Natural killer cell treated with Interleukin-12 subunit alpha and Interleukin-12 subunit beta and Interleukin-15 and Interleukin-18, amount 100 ng/mL, for 72 hours (primary cell): ENCODE measurements at places on chromosomes 3 and 15. TPM values are rescaled to one million over a fixed set of nuclear protein-coding genes. Genes with fewer than 3 reads are reported as not detected.

The SLC6A20 gene
- not detected for total RNA-seq

The A4GNT gene
- total RNA-seq: not detected

The CADM2 gene
- total RNA-seq: not detected

The CPA3 gene
- not detected for total RNA-seq

The MLF1 gene
- 0.86 TPM for total RNA-seq

The NOX5 gene
- not detected for total RNA-seq

The SLC30A4 gene
- 2.1 TPM for total RNA-seq

The DYNLT2B gene
- total RNA-seq: 10.1 TPM

The C3orf49 gene
- total RNA-seq: not detected

DNA sequence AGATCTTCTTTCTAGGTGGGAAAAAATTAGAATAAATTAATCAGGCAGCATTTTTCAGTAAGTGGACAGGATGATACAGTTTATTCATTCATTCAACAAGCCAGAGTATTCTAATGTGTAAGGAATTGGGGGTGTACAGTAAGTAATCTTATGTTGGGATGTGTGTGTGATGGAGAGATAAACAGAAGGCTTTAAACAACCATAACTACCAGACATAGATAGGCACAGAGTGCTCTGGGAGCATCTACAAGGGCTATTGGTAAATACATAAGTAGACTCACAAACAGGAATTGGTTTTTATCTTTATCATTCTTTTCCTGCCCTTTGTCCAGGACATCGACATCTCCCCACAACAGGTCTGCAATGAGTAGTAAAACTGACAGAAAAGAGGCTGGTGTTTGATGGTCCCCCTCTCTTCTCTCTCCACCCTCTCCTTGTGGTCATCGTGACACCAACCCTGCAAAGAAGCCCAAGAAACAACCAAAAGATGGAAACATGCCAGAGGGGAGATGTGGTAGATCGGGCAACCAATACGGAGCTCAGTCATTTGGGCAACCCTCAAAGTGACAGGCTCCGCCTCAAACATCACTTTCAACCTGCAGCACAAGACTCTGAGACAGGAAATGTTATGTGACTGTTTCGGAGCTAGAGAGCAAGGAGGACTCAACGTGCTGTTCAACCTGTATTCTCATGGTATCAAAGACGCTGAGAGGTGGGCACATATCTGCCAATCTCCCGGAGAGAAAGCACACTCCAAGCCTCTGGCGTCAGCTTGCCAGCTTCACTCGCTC lies 28.7 kb upstream of the B3GNT5 start:
- H3K27ac ChIP-seq: no peak overlapping the region
- H3K4me1 ChIP-seq: peaks cover 11% of the 10 kb centered on the region
- no peak for DNase-seq
- no peaks in the 10 kb centered on the region for H3K36me3 ChIP-seq
- H3K27me3 ChIP-seq: peaks cover 4% of the 10 kb centered on the region
- peak overlapping the region; percentile 49 for H3K4me3 ChIP-seq

DNA sequence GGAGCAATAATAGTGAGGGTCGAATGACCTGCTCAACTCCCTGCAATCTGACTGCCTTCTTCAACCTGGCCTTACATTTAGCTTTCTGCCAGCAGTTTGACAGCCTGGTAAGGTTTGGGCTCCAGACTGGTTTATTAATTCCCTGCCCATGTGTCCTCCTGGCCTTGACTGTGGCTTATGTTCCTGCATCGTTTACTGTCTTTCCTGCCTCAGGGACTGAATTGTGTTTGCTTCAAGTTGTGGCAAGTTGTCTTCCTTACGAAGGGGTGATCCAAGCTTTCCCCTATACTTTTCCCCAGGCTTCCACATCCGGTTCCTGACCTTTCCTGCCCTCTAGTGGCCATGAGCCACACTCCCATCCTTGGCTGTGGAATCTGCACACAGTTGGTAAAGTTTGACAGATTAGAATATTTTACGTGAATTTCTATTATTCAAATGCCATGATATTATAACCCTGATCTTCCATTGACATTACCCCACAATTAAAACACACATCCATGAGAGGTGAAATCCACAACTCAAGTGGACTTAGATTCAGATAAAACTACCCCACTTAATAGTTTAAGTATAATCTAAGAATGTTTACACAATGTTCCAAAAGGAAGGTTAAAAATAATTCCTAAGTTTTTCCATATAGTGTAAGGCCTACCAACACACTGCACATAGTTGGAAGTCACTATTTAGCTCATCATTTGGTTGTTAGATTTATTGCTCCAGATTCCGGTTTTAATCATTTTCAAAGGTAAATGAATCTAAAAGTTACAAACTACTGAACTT lies 95.7 kb downstream of the NEDD4 start:
- peaks cover 6% of the 10 kb centered on the region for H3K4me1 ChIP-seq
- H3K36me3 ChIP-seq: no peaks in the 10 kb centered on the region
- no peak overlapping the region for H3K4me3 ChIP-seq
- DNase-seq: no peak
- H3K27ac ChIP-seq: no peak overlapping the region

- no peak for DNase-seq
- no peaks in the 10 kb centered on the region for H3K4me1 ChIP-seq
- no peak overlapping the region for H3K4me3 ChIP-seq
- no peak overlapping the region for H3K27ac ChIP-seq
- no peaks in the 10 kb centered on the region for H3K36me3 ChIP-seq
Measured at GRCh38 chr15:89778861-89779260, 2.7 kb downstream of the MESP2 start.

GRCh38 chr3:115689928-115690327 lies 66.6 kb downstream of the GAP43 start:
- H3K4me3 ChIP-seq: no peak overlapping the region
- H3K27ac ChIP-seq: no peak overlapping the region

- H3K27ac ChIP-seq: peak overlapping the region; percentile 77
- no peaks in the 10 kb centered on the region for H3K36me3 ChIP-seq
- H3K4me3 ChIP-seq: peak overlapping the region; percentile 32
- DNase-seq: no peak
- H3K4me1 ChIP-seq: peaks cover 22% of the 10 kb centered on the region
Measured at GRCh38 chr3:126529585-126530170, 5.7 kb downstream of the CHST13 start.

GRCh38 chr3:141388395-141388794 lies 20.1 kb downstream of the ZBTB38 start:
- H3K36me3 ChIP-seq: no peaks in the 10 kb centered on the region
- peak overlapping the region; percentile 80 for H3K4me3 ChIP-seq

GRCh38 chr15:70362886-70363285 lies 265.2 kb upstream of the TLE3 start:
- DNase-seq: no peak
- no peak overlapping the region for H3K4me3 ChIP-seq
- peaks cover 24% of the 10 kb centered on the region for H3K27me3 ChIP-seq
- no peak overlapping the region for H3K27ac ChIP-seq
- no peaks in the 10 kb centered on the region for H3K36me3 ChIP-seq

- no peak within 1 kb of the TSS for H3K27ac ChIP-seq
- no peak for DNase-seq
- peak within 1 kb of the TSS; percentile 35 for H3K4me3 ChIP-seq
- peaks cover 20% of the 10 kb centered on the region for H3K27me3 ChIP-seq
- peaks cover 10% of the 10 kb centered on the region for H3K36me3 ChIP-seq
Measured at GRCh38 chr15:29822100-29822683, at the start of gene TJP1. Gene TJP1 (minus strand): TSS chr15:29822468. CDS start chr15:29822028, 440 bp downstream.

GRCh38 chr3:177401375-177401774 lies 204.1 kb upstream of the TBL1XR1 start:
- peaks cover 2% of the 10 kb centered on the region for H3K27me3 ChIP-seq
- DNase-seq: no peak
- H3K4me3 ChIP-seq: no peak overlapping the region
- no peak overlapping the region for H3K27ac ChIP-seq
- no peaks in the 10 kb centered on the region for H3K36me3 ChIP-seq

DNA sequence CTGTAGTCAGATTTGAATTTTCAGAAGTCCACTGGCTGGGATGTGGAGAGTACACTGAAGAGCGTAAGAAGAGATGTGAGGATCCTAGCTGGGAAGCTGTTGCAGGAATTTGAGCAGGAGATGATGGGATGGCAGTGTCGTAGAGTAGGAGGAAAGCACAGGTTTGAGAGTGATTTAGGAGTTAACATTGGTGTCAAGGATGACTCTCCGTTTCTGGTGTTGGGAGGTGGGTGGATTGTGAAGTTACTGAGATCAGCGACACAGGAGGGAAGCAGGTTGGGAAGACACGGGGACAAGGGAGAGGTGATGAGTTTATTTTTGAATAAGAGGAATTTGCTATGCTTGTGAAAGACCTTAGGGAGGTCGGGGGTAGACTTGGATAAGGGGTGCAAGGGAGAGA lies 434.2 kb upstream of the TPM1 start:
- H3K36me3 ChIP-seq: no peaks in the 10 kb centered on the region
- H3K27me3 ChIP-seq: peaks cover 24% of the 10 kb centered on the region
- no peak for DNase-seq

GRCh38 chr15:67303490-67304363 lies 49.1 kb downstream of the IQCH start:
- no peak overlapping the region for H3K4me3 ChIP-seq
- H3K36me3 ChIP-seq: no peaks in the 10 kb centered on the region
- no peak for DNase-seq
- H3K27me3 ChIP-seq: no peaks in the 10 kb centered on the region

DNA sequence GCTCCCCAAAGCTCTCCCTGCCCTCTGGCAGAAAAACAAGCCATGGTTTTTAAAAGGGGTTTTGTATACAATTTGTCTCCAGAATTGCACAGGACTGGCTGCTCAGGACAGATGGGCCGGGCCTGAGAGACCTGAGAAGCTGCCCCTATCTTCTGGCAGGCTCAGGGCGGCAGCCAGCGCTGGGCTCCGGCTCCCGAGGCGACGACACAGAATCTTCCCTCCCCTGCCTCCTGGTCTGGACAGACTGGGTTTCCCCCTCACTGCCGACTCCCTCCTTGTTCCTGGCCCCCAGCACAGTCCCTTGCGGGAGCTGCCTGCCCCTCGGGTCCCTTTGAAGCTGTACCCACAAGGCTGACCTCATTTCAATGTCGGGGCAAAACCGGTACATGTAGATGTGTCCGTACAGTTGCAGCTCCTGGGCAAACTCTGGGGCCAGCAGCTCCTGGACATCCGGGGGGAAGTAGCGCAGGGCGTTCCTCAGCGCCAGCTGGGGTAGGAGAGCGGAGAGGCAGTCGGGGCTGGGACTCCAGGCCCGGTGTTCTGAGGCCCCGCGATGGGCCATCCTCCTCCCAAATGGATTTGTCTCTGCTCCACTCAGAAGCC lies 7.2 kb downstream of the UROC1 start:
- H3K4me1 ChIP-seq: no peaks in the 10 kb centered on the region
- H3K27me3 ChIP-seq: peaks cover 3% of the 10 kb centered on the region
- no peaks in the 10 kb centered on the region for H3K36me3 ChIP-seq
- no peak overlapping the region for H3K27ac ChIP-seq
- H3K4me3 ChIP-seq: no peak overlapping the region

- H3K4me3 ChIP-seq: peak overlapping the region; percentile 43
- H3K4me1 ChIP-seq: peaks cover 23% of the 10 kb centered on the region
- no peak for DNase-seq
- peaks cover 30% of the 10 kb centered on the region for H3K27me3 ChIP-seq
- no peak overlapping the region for H3K27ac ChIP-seq
Measured at GRCh38 chr3:134904776-134905646, 110.0 kb downstream of the EPHB1 start.

DNA sequence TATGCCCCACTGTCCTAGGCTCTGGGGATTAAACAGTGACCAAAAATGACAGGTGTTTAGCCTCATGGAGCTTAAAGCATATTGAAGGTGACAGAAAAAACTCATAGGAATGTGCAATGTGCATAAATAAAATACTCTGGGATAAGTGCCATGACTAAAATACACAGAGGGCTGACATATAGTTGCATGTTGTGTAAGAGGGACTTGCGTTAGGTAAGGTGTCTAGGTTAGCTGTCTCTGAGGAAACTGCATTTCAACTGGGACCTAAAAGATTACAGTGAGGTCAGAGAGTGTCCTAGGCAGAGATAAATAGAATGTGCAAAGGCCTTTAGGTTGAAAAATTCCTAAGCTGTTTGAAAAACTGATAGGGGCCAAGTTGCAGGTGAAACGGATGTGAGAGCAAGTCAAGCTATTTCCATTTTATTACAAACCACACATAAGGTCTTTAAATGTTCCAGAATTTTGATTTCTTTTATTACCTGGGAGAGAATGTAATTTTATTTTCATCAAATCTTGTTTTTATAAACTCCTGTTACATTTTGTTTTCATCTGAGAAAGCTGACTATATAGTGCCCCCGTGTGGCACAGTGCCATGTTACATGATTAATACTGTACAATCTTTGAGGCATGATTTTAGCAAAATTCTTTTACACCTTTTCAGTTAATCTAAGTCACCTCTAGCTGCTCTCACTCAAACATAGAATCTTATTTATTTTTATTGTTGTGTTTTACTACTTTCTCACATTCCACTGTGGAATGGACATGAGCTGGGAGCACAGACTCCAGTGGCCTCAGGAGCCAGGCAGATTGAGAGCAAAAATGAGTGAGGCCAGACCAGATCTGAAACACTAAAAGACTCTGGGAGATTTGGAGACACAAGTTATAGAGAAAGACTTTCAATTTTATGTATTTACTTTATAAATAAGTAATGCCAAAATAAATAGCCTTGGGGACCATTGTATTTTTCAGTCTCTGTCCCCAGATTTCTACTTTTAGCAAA lies 259.6 kb upstream of the ZNF717 start:
- DNase-seq: no peak
- H3K4me1 ChIP-seq: no peaks in the 10 kb centered on the region
- H3K27me3 ChIP-seq: no peaks in the 10 kb centered on the region
- no peak overlapping the region for H3K4me3 ChIP-seq

- no peaks in the 10 kb centered on the region for H3K27me3 ChIP-seq
- no peaks in the 10 kb centered on the region for H3K4me1 ChIP-seq
- no peaks in the 10 kb centered on the region for H3K36me3 ChIP-seq
- no peak overlapping the region for H3K27ac ChIP-seq
- no peak overlapping the region for H3K4me3 ChIP-seq
Measured at GRCh38 chr15:65006876-65007275, 17.2 kb upstream of the SPG21 start.

DNA sequence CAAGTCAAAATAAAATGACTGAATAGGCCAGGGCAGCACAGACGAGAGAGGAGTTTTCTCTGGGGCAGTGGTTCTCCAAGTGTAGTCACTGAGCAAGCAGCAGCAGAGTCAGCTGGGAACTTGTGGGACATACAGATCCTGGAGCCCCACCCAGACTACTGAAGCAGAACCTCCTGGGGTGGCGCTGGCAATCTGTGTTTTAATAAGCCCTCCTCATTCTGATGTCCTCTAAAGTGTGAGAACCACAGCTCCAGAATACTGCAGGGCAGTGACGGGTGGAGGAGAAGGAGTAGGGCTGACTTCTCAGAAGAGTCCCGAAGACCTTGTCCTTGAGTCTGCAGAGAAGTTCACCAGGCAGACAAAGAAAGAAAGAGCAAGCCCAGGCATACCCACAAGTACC lies 251.3 kb upstream of the HES1 start:
- no peak for DNase-seq
- H3K36me3 ChIP-seq: no peaks in the 10 kb centered on the region
- peaks cover 8% of the 10 kb centered on the region for H3K27me3 ChIP-seq
- no peak overlapping the region for H3K4me3 ChIP-seq
- H3K27ac ChIP-seq: no peak overlapping the region
- no peaks in the 10 kb centered on the region for H3K4me1 ChIP-seq

GRCh38 chr3:195212749-195213375 lies 58.1 kb downstream of the XXYLT1 start:
- no peak overlapping the region for H3K27ac ChIP-seq
- no peaks in the 10 kb centered on the region for H3K27me3 ChIP-seq
- peaks cover 13% of the 10 kb centered on the region for H3K4me1 ChIP-seq
- H3K36me3 ChIP-seq: no peaks in the 10 kb centered on the region
